Foreskin keratinocyte (primary cell): ENCODE measurements at places on chromosomes 12 and 14.

DNA sequence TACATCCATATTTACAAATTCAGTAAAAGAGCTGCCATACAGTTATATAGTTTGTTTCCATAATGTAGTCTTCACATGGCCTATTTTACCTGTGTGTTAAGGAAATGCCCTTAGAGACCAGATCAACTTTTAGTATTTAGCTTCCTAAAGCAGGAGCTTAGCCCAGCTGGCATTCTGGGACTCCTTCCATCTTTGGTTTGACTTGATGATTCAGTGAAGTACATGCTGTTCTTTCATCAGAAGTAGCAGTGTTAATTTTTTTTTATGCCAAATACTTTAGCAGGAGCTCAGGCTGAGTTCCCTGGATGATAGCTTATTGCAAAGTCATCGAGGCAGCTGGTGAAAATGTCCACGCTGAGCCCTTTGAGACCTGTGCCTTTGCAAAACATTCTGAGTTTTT, 101.0 kb downstream of the FOXG1 start:
- no peak for DNase-seq

DNA sequence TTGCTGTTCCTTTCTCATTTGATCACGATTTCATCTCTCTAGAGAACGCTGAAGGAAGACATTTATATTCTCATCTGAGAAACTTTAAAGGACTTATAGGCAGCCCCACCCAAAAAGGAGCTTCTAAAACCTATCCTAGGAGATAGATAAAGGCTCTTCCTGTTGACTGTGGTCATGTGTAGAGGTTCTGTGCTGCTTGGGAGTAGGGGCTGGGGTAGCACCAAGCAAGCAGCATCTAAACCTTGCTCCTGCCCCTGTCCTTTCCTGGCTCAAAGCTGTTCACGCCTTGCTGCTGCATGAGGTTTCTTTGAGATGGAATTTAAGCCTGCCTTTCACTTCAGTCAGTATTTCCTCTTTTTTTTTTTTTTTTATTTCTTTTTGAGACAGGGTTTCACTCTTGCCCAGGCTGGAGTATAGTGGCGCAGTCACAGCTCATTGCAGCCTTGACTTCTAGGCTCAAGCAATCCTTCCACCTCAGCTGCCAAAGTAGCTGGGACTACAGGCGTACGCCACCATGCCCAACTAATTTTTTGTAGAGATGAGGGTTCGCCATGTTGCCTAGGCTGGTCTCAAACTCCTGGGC, 41.4 kb downstream of the RAB35 start:
- DNase-seq, result no peak

GRCh38 chr14:99871771-99872170, 78.6 kb downstream of the EML1 start:
- no peak for DNase-seq

GRCh38 chr12:25829192-25829591, 129.3 kb upstream of the RASSF8 start:
- peak; percentile 47 for DNase-seq

DNA sequence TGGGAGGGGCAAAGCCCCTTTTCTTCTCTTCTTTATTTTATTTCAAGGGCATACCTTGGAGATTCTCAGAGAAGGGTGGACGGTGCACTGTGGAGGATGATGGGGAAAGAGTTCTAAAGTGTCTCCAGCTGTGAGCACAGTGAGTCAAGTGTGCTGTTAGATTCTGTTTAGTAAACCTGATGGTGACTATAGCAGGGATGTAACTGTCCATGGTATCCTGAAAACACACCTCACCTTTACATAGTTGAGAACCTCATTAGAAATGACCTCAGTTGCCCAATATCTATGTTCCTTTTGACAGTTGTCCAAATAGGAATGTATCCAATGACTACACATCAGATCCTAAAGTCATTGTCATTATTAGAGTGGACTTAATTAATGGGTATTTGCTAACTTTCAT, 38.0 kb downstream of the CNTN1 start:
- no peak for DNase-seq

DNA sequence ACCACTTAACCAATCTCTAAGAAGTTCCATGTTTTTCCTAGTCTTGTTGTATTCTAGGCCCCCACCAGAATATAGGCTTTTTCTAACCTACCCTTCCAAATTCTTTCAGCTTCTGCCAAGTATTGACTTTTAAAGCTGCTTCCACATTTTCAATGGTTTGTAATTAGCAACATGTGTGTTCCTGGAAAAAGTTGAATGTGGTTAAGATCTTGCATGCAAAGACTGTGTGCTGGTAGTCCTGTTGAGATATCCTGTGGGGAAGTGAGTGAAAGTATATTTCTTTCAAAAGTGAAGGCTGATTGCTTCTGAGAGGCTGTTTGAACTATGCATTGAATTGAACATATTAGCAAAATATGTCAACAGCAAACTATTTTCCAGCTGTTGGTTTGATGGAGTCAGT, 646 bp upstream of the OR6C4 start:
- DNase-seq, result no peak

GRCh38 chr14:61627612-61628011, 67.7 kb upstream of the HIF1A start:
- DNase-seq, result no peak

- DNase-seq, result peak; percentile 82
Observed at GRCh38 chr14:34297786-34298520, 164.1 kb downstream of the SPTSSA start.

- no peak for DNase-seq
Observed at GRCh38 chr14:73216030-73216429, 21.3 kb upstream of the PAPLN start.

DNA sequence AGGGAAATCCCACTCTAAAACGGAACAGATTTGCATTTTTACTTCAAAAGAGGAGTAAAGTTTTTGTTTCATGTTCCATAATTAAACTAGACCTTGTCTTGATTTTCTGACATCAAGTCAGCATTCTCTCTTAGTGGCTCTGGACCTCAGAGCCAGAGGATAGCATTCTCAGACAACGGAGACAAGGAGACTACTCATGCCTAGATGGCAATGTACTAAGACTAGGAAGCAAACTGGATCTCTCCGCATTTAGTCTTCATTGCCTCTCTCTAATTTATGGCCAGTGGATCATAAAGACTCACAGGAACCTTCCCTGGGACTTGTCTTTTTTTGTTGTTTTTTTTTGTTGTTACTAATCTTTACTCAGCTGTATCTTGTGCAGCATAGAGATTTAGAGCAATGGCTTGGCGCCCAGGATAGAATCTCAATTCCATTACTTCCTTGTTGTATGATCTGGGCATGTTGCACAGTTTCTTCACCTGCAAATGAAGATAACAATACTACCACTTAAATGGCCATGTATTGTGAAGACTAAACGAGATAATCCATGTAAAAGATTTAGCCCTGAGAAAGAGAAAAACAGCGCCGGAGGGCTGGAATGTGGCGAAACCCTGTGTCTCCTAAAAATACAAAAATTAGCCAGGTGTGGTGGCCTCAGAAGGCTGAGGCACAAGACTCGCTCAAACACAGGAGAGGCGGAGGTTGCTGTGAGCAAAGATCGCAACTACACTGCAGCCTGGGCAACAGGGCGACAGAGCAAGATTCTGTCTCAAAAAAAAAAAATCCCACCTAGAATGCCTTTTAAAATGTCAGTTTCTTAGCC, 4.0 kb upstream of the GEMIN2 start:
- no peak for DNase-seq

- DNase-seq, result no peak
Observed at GRCh38 chr14:59355091-59355490, 110.1 kb downstream of the GPR135 start.

DNA sequence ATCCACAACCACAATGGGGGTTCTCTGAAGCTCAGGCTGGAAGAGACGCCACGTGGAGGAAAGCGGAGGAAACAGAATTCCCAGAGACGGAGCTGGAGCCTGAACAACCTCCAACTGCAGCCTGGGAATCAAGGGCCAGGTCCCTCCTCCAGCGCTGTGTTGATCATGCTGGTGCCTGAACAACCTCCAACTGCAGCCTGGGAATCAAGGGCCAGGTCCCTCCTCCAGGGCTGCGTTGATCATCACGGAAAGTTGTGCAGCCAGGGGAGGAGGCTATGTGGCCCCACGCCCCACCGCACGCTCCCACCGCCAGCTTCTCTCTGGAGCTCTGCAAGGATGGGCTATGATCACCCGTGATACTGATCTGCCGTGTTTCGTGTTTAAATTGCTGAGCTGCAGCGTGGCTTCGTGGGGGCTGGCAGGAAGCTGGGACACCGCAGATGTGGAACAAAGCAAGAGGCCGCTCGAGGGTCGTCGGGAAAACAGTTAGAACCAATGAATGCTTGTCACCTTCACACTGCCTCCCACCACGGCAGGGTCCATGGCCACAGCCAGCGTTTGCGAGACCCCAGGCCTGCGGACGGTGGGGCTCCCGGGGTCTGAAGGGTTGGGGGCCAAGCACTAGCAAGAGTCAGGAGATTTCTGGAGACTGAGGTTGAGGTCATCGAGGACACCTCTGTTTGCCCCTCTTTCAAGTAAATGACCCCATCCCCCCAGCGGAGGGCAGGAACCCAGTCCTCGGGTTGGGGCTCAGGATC, 51.8 kb upstream of the FBRSL1 start:
- DNase-seq, result no peak

DNA sequence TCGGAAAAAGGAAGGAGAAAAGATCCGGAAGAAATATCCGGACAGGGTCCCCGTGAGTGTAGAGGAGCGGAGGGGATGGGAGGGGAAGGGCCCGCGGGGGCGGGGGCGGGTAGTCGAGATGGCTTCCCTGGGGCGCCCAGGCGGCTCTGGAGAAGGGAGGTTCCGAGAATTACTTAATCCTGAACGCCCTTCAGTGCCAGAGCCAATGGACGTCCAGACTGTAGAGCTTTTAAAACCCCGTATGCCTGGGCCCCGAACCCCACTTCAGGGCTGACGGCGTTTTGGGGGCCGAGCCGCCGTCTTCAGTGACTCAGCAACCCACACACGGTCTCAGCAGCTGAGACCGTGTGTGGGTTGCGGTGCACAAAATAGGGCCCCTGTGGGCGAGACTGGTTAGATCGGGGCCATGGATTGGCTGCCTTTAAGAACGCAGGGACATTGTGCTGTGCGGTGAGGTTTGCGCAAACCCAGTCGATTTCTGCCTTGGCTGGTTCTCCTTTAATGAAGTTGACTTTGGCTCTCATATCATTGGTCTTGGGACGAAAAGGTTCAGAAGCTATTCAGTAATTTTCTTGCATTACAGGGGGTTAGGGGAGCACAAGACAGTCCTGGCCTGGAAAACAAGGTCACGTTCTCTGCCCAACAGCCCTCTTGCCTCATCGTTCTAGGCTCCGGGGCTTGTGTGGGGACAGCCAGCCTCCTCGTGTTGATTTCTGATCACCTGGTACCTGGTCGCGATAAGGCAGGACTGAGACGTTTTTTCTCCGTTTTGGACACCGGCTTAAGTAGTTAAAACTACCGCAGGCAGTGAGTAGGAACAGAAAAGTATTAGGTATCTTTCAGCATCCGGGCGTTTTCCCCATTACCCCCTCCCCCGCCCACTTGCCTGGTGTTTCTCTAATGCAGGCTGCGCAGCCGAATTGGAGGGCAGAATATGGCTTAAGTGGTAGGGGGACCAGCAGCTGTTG, 775 bp downstream of the GABARAPL1 start:
- DNase-seq, result peak; percentile 44

- DNase-seq, result no peak
Observed at GRCh38 chr14:69093631-69094421, 59.1 kb downstream of the DCAF5 start.

DNA sequence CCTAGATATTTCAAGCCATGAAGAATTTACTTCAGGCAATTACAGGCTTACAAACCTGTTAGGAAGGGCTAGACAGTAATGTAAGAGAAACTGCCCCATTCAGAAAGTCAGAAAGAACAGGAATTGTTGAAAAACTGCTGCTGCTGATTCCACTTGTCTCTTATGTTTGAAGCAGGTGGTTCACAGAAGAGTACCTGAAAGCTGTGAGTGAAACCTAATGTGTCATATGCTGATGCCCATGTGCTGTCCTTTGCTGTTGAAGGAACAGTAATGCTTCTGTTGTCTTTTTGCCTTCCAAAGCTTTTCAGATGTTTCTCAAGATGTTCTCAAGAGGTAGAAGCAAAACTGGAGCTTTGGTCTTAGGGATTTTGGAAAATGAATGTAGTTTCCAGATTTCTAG, 39.0 kb downstream of the MNAT1 start:
- no peak for DNase-seq

DNA sequence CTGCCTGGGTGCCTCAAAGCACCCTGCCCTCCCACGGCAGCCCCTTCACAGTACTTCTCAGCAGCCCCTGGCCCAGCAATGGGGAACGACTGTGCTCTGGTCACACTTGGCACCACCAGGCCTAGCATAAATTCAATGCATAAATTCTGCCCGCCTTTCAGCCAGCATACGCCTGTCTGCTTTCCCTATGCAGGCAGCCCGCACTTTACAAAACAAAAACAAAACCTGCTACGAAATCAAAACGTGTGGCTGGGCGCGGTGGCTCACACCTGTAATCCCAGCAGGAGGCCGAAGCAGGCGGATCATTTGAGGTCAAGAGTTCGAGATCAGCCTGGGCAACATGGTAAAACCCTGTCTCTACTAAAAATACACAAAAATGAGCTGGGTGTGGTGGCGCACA, 33.5 kb downstream of the SNRNP35 start:
- DNase-seq, result no peak

- DNase-seq, result no peak
Observed at GRCh38 chr12:50400104-50400637, 514 bp upstream of the LARP4 start.

DNA sequence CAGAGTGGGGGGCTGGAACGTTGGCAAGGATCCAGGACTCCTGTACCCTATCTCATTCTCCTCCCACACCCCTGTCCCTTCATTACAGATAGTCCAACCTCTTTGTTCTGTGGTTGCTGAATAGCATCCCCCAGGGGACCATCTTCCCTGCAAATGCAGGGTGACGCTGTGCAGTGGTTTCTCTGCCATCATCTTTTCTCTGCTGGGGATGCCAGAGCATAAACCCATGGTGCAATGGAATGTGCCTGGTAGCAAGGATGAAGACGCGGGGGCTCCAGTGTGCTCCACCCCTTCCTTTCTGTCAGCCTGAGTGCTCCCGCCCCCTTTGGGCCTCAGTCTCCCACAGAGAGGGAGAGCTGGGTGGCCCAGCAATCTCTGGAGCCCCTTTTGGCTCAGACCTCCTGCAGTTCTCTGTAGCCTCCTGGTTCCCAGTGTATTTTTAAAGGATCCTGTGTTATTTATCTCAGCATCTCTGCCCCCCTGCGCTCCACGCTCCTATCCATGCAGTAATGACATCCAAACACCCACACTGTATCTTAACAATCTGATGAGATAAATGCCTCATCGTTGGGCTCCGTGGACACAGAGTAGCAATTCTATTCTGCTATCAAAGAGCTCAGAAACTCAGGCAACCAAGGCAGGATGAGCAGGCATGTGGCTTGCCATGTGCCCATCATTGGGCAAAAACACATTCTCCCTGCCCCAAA, 212.8 kb downstream of the CACNA1C start:
- DNase-seq, result no peak
